ENCODE measurements at places on chromosomes 4 and X.

GRCh38 chrX:5708251-5708650 is 520.4 kb downstream of the NLGN4X start:
- no peak for DNase-seq

DNA sequence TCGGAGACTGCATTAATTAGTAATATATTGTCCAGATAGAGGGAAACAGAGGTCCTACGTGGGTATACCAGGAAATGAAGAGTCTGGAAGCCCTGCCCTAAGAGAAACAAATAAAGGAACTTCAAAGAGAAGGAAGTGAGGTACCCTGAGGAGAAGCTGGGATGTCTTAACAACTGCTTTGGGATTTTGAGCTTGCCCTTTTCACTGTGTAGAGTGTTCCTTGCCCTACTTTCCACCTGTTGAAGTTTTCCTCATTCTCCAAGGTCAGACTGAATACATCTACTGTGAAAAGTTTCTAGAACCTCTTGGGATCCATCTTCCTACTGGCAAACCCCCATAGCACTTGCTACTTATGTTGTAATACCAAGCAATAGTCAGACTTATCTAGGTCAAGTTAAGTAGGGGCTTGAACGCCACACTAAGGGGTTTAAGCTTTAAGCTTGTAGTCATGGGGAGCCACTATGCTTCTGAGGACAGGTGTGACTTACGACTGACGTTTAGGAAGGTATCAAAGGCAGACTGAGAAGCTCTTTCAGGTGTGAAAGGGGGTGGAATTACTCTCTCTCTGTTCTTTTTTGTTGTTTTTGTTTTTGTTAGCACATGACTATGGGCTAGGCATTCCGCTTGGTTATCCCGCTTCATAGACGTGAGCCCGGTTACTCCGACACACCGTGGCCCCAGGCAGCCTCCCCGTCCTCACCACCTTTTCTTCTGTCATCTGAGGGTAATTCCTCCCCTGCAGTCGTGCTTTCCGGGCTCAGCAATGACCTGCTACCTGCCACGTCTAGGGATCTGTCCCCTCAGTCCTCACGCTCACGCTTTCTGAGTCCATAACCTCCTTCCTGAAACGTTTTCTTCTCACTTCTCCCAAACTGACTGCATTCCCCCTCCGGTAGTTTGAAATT is 959 bp upstream of the REST start:
- peak; percentile 14 for DNase-seq

- DNase-seq: peak; percentile 17
Observed at GRCh38 chrX:41695426-41695825, 6.7 kb downstream of the GPR34 start.

DNA sequence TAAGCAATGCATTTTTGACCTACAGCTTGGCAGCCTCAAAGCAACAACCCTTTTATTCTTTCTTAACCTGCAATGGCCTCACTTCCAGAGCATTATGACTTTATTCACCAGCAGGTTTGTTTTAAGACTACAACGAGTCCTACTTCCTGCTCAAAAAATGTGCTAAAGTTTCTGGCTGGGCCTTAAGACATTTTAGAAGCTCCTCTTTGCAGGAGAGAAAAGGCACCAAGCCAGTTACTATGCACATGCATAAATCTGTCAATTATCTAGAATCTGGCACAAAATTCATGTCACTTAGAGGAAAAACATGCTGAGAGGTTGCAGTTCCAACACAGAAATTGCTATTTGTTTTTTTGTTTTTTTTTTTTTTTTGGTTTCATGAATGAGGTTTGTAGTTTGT is 223.0 kb upstream of the EPHA5 start:
- no peak for DNase-seq

- peak; percentile 51 for DNase-seq
Observed at GRCh38 chrX:150693725-150694574, 754 bp downstream of the MTMR1 start.

DNA sequence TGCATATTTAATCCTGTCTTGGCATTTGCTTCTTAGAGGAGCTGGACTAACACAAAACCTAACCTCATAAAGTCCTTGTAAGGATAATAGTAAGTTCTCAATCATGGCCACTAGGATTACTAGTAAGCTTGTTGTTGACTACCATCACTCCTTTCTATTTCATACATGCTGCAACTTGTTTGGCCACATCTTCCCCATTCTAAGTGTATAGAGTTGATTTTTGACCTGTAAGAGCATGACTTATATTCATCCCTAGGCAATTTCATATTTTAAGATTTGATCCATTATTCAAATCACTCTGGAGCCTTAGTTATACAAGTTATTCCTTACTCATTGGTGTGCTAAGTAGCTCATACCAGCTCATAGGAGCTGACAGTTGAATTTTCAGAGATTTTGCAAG is 109.4 kb downstream of the EFHC2 start:
- no peak for DNase-seq

DNA sequence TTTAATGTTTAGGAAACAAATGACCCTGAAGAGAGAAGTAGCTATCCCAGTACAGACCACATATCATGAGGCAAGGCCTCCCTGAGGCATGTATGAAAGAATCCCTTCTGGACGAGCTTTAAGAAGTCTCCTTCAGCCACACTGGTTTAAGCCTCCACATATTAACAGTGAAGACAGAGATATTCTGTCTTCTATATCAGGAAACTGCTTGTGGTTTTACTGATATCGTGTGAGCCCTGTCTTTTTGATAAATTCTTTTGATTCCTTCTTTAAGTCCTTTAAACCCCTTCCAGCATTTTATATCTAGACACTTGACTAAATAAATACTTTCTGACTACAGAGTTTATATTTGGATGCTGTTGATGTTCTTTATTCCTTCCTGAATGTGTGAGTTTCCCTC is 45.9 kb upstream of the GPC4 start:
- no peak for DNase-seq

- DNase-seq: peak; percentile 81
Observed at GRCh38 chrX:66635360-66635759, 3.5 kb downstream of the EDA2R start.

- peak; percentile 11 for DNase-seq
Observed at GRCh38 chr4:183797445-183798300, 107.4 kb upstream of the STOX2 start.

- no peak for DNase-seq
Observed at GRCh38 chr4:100372432-100372831, 145.4 kb downstream of the EMCN start.

DNA sequence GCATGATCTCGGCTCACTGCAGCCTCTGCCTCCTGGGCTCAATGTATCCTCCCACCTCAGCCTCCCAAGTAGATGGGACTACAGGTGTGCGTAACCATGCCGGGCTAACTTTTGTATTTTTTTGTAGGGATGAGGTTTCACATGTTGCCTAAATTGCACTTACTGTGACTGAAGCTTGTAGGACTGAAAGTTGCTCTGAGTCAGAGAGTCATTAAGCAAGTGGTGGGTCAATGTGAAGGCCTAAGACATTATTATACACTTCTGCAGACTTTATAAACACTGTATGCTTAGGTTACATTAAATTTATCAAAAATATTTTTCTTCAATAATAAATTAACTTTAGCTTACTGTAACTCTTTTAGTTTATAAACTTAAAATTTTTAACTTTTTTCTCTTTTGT is 170.2 kb downstream of the FAT4 start:
- DNase-seq: peak; percentile 18

GRCh38 chrX:46039526-46039925 is 505.7 kb downstream of the ZNF674 start:
- no peak for DNase-seq

GRCh38 chr4:118396881-118397622 is 44.2 kb upstream of the PRSS12 start:
- DNase-seq: peak; percentile 36

GRCh38 chrX:100874325-100874724 is at the start of gene NOX1:
Gene NOX1 (minus strand): TSS chrX:100874359. CDS start chrX:100874139, 220 bp downstream.
- DNase-seq: peak; percentile 17

GRCh38 chr4:122826079-122826527 is 528 bp upstream of the FGF2 start:
- DNase-seq: peak; percentile 55

DNA sequence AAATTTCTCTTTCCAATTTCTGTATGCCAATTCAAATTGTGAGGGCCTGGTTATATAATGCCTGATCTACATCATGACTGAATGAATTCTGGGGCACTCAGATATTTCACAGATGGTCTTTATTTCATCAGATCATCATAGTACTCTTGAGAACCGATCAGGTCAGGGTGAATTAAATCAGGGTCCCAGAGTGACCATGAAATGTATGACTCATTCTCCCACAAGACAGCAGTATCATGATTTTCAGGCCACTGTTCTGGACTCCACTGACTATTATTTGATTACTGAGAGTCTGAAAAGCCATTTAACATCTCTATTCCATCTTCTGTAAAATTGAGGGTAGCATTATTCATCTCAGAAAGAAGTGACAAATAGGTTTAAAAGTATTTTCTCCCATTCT is 471.5 kb downstream of the ADGRL3 start:
- DNase-seq: no peak

DNA sequence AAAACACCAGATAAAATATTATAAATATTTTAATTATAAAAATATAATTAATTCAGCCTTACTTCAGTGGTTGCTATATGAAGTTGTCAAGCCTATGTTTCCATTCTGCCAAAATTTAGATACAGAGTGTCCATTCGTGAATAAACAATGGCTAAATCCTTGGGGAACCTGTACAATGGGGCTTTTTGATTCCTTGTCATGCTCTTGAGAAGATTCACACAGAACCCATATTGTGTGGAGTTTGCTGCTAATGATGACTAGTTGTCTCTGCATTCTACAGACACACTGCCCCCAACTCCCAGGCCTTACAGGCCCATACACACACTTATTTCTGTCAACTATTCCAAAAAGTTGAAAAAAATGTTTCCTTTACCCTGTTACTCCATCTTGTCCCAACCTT is 33.4 kb upstream of the MAGEC2 start:
- no peak for DNase-seq

GRCh38 chrX:112066813-112067212 is 15.8 kb downstream of the TRPC5 start:
- DNase-seq: no peak

DNA sequence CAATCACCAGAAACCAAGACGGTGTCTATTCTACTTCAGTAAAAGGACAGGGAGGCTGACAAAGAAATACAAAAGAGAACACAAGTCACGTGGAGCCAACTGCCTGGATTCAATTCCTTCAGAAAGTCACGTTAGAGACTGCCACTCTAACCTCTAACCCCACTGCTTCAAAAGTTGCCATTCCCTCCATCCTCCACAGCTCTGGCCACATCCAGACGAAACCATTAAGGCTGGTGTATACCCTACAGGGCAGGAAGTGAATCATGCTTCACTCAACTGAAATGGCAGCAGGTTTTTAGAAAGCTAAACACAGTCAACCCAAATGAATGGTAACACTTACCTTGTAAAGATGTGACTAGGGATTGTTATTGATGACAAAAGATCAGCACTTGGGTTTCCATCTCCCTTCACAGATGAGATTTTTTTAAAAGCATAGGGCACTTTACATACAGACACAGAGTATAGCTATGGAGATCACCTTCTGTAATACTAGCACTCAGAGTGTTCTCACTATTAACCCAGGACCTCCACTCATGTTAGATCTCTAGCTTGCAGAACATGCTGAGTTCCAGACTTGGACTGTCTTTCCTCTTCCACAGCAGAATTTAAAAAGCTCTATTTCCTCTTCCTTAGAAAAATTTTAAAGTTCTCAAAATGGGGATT is 37.4 kb downstream of the MAML3 start:
- peak; percentile 47 for DNase-seq

DNA sequence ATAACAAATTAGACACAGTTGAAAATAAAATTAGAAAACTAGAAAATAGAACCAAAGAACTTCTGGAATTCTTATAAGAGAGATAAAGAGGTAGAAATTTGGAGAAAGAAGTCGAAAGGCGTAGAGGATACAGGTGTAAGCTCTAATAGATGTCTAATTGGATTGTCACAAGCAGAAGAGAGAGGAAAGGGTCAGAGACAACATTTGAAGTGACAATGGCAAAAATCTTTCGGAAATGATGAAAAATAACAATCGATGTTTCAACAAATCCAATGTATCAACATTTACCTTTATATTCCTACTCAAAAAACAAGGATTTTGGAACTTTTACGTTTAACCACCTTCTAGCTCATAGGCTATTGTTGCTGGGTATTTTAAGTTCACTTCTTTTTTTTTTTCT is 3.8 kb downstream of the CXCL8 start:
- DNase-seq: no peak

- no peak for DNase-seq
Observed at GRCh38 chrX:9912351-9913145, 54.6 kb upstream of the CLDN34 start.

DNA sequence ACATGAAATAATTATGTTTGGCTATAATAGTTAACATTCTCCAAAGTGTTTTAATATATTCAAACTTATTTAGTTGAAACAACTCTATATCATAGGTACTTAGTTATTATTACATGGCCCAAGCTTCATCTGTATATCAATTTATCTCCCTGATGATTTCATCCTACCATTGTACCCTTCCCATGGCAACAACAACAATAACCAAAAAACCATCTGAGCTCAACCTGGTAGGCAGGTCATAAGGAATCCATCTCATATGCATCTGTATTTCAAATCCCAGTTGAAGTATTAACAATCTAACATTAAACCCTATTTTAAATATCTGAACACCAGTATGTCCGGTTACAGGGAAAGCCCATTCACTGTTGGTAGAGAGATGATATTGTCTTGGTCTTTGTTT is 33.1 kb upstream of the SLC7A11 start:
- no peak for DNase-seq

GRCh38 chr4:162684371-162684700 is 482.4 kb downstream of the NAF1 start:
- no peak for DNase-seq

- DNase-seq: no peak
Observed at GRCh38 chrX:23103546-23103945, 103.8 kb downstream of the DDX53 start.

GRCh38 chr4:133565379-133565778 is 416.3 kb downstream of the PCDH10 start:
- DNase-seq: peak; percentile 92

- DNase-seq: no peak
Observed at GRCh38 chrX:9560219-9560618, 95.4 kb downstream of the TBL1X start.

DNA sequence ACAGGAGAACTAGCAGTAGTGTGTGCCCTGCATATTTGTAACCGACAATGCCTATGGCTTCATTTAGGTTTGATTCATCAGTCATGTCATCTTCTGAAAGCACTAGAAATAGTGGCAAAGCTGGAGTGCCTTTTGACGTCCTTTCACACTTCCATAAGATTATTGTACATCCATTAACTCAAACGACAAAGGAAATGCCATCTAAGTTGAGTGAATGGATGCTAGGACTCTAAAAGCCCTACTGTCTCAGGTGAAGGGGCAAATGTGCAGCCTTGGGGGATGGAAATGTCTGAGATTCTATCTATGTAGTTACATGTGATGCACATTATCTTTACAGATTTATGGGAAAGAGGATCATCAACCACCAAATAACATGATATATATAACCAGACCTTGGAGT is 1473.6 kb downstream of the STIM2 start:
- no peak for DNase-seq

DNA sequence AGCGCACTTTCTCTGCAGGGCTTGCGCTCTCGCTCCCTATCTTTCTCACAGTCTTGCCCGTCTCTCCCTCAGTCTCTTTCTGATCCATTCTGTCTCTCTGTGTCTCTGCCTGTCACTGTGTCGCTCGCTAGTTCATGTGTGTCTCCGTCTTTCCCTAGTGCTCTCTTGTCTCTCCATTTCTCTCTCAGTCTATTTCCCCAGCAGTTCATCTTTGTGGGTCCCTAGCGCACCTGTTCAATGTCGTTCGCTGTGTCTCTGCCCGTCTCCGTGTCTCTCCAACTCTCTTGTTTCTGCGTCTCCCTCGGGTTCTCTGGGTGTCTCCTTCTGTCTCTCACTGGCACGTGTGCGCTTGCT is 1.5 kb downstream of the GPR101 start:
- DNase-seq: no peak

Data from iris pigment epithelial cell (primary cell).